Esophagus squamous epithelium (tissue), 5 donors: ENCODE measurements at places on chromosomes 7 and 10. TPM values are rescaled to one million over a fixed set of nuclear protein-coding genes. Genes with fewer than 3 reads are reported as not detected.

Gene FLNC
- 4.3 TPM for total RNA-seq

Gene RAPGEF5
- total RNA-seq = 16.9 TPM

Gene TMEM106B
- total RNA-seq = 47.7 TPM

Gene CADPS2
- 9.2 TPM for total RNA-seq

Gene HBP1
- 59.0 TPM for total RNA-seq

Gene CCL24
- total RNA-seq = 3.9 TPM

Gene BLNK
- total RNA-seq = 28.2 TPM

Gene CYP3A7
- total RNA-seq = not detected

Gene GNA12
- total RNA-seq = 7.9 TPM

Gene PDCD4
- 225 TPM for total RNA-seq

Gene GPRIN2
- 8.2 TPM for total RNA-seq

Gene NEUROG3
- total RNA-seq = not detected

Gene KBTBD2
- 19.7 TPM for total RNA-seq

Gene CSTF2T
- total RNA-seq = 15.3 TPM

Gene ARHGEF35
- total RNA-seq = 19.8 TPM

Gene WEE2
- total RNA-seq = not detected

Gene TLL2
- total RNA-seq = 0.62 TPM

Gene TRIL
- 1.4 TPM for total RNA-seq

Gene PIK3CG
- 3.2 TPM for total RNA-seq
